ENCODE measurements at places on chromosomes 5 and 9.

DNA sequence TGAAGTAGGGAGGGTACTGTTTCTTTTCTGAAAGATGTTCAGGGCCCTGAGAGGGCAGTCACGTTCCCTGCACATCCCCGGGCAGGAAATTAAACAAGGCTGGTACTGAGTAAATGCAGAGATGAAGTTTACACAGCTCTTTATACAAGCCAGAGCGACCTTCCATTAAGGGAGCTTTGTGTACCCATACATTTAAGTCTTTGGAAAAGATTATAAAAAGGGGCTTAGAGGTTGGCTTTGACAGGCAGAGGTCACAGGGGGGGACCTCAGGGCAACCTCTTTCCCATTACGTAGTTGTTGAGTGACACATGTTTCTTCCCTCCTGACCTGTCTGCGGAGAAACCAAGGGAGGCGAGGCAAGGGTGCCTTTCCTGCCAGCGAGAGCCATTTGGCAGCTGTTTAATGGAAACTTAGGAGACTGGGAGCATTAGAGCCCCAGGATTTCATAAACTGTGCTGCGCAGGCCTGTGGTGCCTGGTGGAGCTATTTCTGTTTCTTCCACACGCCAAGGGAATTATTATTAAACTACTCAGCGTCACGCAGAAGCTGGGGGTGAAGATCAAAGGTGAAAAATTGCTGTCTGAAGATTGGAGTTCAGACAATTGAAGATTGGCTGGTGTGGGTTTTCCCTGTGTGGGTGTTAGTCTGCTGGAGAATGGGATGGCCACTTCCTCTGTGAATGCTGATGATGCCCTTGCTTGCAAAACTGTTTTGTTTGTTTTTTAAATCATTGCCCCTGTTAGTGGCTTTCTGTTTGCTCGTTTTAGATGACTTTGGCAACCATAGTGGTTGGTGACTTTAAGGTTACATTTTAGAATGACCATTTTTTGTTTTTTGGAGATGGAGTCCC, 3.2 kb upstream of the SMIM32 start:
- no peak for DNase-seq

DNA sequence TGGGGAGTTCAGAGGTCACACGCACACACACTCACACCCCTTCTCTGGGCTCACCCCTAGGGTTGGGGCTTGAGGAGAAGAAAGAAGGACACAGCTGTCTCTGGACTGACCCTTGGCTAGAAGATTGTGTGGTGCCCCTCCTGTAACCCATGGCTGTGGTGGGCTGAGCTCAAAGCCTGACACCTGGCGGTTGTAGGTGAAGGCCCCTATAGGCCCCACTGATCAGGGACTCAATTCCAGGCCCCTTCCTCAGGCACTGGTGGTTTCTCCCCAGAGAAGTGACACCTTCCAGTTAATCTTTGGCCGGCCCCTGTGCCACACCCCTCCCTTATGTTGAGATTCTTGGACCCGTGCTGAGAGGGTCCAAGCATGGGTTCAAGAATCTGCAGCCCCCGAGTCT, 35.2 kb upstream of the CRB2 start:
- no peak for DNase-seq

- no peak for DNase-seq
Observed at GRCh38 chr5:111996574-111996973, 239.6 kb upstream of the NREP start.

GRCh38 chr9:128809036-128809599, 9.2 kb upstream of the ENDOG start:
- DNase-seq: no peak
